Fibroblast of the conjunctiva (primary cell): ENCODE measurements at places on chromosomes 2 and 18.

GRCh38 chr2:201264472-201265173 lies 4.3 kb downstream of the CASP8 start:
- DNase-seq = no peak

- no peak for DNase-seq
Observed at GRCh38 chr18:42351455-42351854, 396.4 kb downstream of the PIK3C3 start.

DNA sequence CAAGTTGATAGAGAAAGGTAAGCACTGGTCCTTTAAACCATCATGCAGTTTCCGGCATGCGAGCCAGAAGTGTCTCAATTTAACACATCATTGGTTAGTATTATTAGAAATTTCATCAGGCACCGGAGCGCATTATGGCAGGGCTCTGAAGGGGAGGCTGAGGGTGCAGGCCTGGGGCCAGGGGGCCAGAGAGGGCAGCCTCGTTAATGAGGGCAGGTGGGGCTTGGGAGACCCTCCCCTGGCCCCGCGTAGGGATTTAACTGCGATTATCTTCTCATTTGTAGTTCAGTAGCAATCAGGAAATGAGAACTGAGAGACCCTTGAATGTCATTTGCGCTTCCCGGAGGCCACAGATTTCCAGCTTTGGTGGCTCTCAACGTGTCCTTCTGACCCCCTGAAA lies 246.4 kb downstream of the KLHL29 start:
- no peak for DNase-seq

- no peak for DNase-seq
Observed at GRCh38 chr2:164597983-164598382, 23.3 kb downstream of the GRB14 start.

GRCh38 chr2:204175552-204176271 lies 239.1 kb downstream of the ICOS start:
- DNase-seq = no peak

DNA sequence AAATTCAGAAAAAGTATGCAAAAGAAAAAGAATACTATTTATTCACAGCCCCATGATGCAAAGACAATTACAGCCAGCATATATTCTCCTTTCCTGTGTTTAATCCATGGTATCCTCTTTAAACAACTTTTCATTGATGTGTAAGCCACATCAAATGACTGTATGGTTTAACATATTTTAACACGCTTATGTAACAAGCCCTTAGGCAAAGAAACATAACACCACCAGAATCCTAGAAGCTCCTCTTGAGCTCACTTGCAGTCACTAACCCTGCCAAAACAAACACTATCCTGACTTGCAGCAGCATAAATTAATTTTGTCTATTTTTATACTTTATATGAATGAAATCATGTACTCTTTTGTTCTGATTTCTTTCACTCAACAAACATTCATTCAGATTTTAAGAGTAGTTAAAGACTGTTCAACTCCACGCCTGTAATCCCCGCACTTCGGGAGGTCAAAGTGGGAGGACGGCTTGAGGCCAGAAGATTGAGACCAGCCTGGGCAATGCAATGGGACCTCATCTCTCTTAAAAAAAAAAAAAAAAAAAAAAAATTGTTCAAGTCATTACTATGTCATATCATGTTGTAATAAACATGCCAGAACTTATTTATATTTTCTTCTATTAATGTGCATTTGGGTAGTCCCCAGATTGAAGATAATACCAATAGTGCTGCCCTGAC lies 226.3 kb downstream of the NBAS start:
- peak; percentile 70 for DNase-seq

DNA sequence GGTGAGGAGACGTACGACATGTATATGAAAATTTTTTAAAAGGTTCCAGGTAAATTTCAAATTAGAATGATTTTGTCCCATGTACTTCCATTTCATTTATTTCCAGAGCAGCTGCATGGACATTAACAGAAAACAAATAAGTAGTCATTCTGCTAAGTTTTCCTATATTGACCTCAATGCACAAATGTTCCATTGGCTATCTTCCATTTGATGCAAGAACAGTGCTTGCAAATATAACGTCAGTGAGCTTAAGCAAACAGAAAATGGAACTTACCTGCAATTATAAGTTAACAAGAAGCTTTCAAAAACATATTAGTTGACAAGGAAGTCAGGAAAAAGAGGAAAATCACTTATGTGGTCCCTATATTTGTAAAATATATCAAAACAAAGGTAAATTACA lies 16.6 kb downstream of the PAIP2B start:
- no peak for DNase-seq

DNA sequence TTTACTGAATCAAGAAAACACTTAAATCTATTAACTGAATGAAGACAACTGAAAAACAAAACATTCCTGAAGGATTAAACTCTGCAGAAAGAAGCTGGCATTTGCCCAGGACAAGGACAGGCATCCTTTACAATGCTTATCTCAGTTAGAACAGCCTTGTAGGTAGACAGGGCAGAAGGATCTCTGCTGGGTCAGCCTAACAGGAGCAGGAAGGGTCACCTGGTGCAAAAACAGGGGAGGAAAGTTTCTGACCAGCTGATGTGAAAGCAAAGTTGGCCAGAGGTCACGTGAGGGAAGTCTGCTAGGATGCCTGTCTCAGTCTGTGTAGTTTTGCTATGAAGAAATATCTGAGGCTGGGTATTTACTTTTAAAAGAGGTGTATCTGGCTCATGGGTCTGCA lies 348.6 kb downstream of the ANAPC1 start:
- DNase-seq = no peak

GRCh38 chr2:104856973-104857261 lies 3.0 kb downstream of the POU3F3 start:
- no peak for DNase-seq

DNA sequence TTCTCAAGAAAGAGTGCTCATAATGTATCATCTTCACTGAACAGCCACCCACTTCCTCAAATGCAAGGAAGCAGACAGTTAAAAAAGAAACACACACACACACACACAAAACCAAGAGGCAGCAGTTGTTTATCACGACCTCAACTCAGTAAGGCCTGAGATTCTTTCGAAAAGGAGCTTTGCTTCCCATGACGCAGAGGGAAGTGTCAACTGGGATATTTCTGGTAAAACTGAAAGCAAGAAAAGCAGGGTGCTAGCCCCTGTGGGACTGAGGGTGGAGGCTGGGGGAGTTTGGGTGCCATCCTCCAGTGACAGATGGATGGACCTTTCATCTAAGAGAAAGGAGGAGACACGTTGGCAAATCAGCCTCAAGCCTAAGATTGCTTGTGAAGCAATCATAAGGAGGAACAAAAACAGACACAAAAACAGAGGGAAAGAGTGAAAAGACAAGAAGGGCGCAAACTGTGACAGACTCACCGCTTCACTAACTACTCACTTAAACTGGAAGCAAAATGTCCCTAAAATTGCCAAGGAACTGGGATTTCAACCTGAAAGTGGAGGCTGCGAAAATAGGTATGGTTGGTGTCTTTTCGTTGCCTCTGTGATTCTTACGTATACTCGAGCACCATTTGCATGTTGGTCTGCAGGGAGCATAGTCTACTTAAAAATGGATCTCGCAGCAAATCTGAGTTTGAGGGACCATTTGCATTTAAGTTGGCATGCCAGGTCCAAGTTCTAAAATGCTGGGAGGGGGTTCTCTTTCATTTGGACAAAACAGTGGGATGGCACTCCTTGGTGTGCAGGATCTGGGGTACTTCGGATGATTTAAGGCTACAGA lies at the start of gene ARHGAP25:
ARHGAP25 (plus strand) TSS at position 124 of the 838 bp plus-strand sequence; CDS start at position 513, 389 bp downstream.
- no peak for DNase-seq

DNA sequence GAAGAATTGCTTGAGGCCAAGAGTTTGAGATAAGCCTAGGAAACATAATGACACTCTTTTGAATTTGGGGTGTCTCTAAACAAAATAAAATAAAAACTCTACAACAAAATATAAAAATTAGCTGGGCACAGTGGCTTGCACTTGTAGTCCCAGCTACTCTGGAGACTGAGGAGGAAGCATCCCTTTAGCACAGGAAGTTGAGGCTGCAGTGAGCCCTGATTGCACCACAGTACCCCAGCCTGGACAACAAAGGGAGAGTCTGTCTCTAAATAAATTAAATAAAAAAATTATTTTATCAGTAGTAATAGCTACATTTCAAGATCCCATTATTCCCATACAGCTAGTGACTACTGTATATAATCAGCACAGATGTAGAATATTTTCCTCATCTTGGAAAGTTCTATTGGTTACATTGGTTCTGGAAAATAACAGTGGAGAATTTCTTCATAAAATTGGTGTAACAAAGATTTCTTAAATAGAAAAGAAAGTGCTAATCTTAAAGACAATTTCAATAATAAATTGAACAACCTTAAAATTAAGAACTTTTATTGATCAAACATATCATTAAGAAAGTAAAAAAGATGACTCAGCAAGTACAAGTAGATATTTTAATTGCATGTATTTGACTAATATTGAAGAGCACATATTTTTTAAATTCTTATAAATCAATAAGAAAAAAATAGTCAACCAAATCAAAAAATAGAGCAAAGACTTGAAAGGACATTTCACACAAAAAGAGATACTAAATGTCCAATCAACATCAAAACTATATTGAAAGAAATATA lies 90.4 kb upstream of the KYNU start:
- no peak for DNase-seq

GRCh38 chr2:154710685-154711084 lies 12.2 kb downstream of the KCNJ3 start:
- no peak for DNase-seq

GRCh38 chr2:53129851-53130250 lies 637.8 kb upstream of the CHAC2 start:
- peak; percentile 29 for DNase-seq

DNA sequence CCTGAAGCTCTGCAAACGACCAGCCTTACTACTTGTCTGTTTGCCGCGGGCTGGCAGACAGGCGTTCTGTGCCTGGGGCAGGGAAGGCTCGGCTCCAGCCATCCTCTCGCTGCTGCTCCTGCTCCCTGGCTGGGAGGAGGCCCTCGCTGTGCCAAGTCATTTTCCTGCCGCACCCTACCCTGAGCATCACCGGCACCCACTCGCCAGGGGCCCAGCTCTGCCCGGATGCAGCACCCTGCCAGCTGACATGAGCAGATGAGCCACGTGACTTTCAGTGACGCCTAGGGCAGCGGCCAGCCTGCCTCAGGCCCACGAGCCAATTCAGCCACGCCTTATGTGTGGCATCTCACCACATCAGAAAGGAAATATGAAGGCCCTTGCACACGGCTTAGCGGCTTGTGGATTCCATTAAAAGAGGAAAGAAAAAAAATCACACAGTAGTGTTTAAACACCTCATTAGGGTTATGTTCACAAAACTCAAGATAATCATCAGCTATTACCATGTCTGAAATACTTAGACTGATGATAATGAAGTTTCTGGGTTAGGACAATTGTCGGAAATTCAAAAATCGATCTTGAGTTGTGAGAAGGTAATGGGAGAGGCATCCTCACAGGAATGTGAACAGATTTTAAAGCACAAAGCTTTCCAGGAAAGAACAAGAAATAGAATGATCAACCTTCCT lies 250.5 kb downstream of the TWIST2 start:
- no peak for DNase-seq

DNA sequence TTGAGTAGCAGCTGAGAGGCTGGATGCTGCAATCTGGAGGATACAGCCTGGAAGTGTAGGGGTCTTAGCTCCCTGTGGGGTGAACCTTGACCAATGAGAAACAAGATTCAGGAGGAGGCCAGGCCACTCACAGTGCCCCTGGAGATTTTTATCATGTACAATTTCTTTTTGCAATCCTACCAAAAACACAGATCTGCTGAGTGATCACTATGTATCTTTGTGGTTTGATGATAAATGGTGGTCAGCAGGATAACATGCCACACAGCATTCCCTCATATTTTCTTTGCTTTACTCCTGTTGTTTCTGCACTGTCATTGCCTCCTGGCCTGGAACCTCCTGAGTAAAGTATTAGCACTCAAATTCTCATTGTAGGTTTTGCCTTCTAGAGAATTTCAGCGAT lies 357.9 kb downstream of the THSD7B start:
- DNase-seq = no peak

DNA sequence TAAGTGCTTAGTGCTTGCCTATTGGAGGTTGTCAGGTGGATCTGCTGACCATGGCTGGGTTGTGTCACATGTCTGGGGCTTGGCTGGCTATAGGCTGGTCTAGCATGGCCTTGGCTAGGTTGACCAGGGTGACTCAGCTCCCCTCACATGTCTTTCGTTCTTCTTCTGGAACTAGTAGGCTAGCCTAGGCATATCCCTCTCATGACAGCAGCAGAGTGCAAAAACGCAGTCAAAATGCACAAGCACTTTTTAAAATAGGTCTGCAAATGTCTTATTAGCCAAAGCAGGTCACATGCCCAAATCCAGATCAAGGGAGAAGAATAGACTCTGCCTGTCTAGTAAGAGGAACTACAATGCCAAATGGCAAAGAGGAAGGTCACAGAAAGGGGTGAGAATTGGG lies 179.7 kb upstream of the ACVR2A start:
- DNase-seq = no peak

GRCh38 chr18:24362757-24363156 lies 34.9 kb downstream of the OSBPL1A start:
- DNase-seq = no peak

DNA sequence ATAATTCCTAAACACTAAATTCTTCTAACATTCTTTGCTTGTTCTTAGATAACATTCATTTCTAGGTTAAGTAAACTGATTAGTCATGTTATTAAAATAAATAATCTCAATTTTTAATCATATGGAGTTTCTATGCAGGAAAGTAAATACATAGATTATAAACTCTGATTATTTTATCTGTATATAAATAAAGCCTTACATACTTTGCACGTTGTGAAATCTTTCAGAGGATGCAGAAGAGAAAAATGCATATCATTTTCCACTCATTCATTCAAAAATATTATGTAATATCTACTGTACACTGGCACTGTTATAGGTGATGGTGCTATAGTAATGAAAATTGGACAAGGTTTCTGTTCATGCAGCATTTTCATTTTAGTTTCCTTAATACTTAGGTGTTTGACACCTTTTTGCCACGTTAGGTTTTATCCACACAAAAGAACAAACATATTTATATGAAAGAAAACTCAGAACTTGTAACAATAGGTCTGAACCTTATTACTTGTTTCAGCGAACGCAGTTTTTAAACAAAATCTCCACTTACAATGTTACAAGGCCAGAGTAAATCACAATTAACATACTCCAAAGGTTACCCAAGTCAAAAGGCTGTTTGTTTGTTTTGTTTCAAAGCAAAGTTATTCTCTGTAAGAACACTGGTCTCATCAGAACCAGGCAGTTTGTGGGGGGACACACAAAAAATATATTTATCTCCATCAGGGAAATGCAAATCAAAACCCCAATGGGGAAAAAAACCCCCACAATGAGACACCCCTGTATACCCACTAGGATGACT lies 27.4 kb downstream of the ADAM17 start:
- DNase-seq = no peak

DNA sequence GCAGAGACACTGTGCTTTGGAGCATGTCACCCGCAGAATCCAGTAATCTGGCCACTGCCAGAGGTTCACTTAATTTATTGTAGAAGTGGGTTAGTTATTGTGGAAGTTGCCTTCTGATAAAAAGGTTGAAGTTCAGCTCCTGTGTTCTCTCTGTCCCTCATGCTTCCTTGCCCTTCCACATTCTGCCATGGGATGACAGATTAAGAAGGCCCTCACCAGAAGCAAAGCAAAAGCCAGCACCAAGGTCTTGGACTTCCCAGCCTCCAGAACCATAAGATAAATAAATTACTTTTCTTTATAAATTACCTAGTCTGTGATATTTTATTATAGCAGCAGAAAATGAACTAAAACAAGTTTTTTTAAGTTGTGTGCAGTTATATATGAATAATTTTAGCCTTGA lies 145.0 kb upstream of the SH3BP4 start:
- no peak for DNase-seq

GRCh38 chr2:70551167-70551566 lies 2.5 kb downstream of the TGFA start:
- DNase-seq = no peak
